Erythroblast (primary cell): ENCODE measurements at places on chromosomes 1 and 21.
A peak's percentile ranks its signal among the peaks of the same experiment; 100 is the strongest.

DNA sequence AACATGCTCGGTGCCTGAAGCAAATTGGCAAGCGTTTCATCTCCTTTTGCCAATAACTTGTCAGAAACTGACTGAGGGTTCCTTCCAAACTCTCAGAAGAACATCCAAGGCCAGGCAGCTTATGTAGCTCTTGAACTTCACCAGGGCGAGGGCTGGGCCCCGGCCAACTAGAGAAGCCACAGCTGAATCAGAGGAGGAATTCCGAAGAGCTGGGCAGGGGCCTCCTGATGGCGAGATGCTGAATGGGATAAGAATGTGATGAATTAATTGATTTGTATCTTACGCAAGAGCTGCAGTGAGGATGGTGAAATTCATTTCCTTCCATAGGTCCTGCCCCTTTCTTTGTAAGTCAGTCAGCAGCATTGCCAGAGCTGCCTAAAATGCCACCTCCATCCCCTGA lies 345.8 kb downstream of the KIF26B start:
- no peak for DNase-seq

- DNase-seq: peak; percentile 75
Observed at GRCh38 chr1:45326627-45327623, at the start of gene HPDL. HPDL (plus strand) TSS chr1:45326895; CDS start chr1:45327149, 254 bp downstream.

- DNase-seq: no peak
Observed at GRCh38 chr1:19712928-19713327, 48.3 kb downstream of the HTR6 start.

- DNase-seq: peak; percentile 20
Observed at GRCh38 chr1:200483491-200484143, 73.8 kb upstream of the ZNF281 start.

GRCh38 chr1:52702886-52703787 lies 5.0 kb upstream of the COA7 start:
- DNase-seq: peak; percentile 79

- DNase-seq: peak; percentile 14
Observed at GRCh38 chr1:159835862-159836525, 9.3 kb downstream of the SLAMF8 start.

- DNase-seq: no peak
Observed at GRCh38 chr1:48285525-48285924, 63.0 kb downstream of the SLC5A9 start.

DNA sequence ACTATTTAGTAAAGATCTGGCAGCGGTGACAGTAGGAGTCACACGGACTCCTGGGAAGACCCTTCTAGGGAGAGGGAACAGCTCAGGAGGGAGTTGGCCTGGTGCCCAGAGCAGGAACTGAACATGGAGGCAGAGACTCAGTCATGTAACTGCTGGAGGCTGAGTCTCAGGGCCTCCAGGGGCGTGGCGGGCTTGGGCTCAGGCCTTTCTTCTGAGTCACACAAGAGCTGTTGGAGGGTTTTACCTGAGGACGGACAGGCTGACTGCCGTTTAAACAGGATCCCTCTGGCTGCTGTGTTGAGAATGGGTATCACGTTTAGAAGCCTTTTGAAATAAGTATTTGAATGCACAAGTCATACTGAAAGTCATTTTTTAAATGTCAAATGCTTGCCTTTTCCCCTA lies 7.2 kb upstream of the ETS2 start:
- DNase-seq: peak; percentile 3

DNA sequence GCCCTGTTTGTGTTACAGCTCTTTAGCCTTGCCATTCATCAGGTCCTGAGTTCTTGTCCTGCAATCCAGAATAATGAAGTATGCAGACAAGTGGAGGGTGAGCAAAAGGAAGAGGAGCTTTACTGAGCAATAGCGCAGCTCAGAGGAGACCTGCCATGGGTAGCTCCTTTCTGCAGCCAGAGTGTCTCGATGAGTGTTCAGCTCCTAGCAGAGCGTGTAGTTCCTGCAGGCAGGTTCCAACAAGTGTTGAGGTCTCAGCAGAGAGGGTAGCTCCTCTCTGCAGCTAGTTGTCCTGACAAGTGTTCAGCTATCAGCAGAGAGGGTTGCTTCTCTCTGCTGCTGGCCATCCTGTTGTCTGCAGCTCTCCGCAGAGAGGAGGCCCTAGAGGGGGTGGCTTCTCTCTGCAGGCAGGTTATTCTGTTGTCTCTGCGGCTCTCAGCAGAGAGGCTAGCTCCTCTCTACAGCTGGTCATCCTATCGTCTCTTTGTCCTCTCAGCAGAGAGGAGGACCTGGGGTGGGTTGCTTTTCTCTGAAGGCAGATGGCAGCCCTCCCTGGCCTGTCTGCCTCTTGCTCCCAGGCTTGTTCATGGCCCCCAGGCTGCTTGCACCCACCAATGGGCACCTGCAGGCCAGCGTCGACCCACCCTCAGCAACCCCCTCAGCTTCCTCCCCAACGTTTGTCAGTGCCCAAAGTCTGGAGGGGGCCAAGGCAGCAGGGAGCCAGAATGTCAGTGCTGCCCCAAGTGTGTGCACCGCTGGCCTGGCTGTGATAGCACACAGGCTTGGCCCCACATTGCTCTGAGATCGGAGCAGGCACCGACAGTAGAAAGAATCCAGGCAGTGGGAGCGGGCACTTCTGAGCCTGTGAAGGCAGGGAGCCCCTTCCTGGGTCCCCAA lies 112.5 kb upstream of the RUNX3 start:
- DNase-seq: no peak

GRCh38 chr1:156920233-156921052 lies at the start of gene LRRC71:
LRRC71 (plus strand) TSS chr1:156920632; CDS start chr1:156920804, 172 bp downstream.
- DNase-seq: peak; percentile 89

DNA sequence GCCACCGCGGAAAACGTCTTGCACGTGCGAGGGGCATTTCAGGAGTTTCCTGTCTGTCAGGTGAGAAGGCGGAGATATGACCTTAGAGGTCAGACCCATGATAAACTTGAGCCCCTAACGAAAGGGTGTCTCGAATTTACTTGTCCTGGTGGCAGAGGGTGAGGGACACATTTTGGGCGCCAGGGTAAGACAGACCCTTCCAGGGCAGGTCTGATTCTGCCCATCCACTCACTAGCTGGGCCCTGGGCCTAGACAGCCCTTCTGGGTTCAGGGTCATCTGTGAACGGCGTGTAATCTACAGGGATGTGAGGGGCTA lies 395 bp upstream of the CSRP1 start:
- no peak for DNase-seq

DNA sequence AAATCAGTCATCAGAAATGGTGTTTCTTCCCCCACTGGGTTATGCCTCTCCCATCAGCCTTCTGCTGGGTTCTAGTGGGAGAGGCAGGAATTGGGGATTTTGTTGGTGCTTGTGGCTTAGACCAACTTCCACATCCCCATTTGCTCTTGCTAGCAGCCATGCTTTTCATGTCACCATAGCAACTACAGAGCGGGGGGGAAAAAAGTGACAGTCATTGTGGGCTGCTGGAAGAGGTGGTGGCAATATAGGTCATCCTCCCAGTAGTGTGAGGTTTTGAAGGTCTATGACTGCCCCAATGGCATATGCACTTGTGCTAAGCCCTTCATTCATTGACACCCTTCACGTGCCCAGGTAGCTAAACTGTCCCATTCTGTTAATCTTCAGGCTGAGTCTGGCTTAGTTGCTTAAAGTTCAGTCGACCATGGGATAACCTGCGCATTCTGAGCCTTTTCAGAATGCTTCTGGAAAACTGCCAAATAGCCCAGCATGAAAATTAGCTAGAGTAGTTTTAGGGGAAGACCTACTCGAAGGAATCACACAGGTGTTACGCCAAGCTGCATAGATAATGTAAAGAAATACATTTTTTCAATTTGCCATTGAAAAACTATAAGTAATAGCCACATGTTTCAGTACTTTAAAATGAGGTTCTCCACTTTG lies 53.7 kb upstream of the ZNF326 start:
- DNase-seq: peak; percentile 66

DNA sequence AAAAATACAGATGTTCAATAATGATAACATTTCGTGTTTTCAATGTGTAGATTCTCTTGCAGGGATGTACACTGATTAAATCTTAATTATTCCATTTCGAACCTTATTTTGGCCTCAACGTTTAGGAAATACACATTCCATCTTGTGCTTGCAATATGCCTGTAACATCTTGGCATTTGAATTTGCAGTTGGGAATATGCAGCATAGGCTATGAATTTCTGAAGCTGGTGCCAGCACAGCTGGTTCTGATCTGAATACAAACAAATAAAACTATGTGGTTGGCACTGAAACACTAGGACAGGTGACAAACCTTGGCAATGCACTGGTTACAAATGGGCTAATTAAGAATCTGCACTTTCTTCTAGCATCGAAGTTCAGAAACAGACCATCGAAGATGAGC lies 108.4 kb downstream of the ERG start:
- DNase-seq: no peak

DNA sequence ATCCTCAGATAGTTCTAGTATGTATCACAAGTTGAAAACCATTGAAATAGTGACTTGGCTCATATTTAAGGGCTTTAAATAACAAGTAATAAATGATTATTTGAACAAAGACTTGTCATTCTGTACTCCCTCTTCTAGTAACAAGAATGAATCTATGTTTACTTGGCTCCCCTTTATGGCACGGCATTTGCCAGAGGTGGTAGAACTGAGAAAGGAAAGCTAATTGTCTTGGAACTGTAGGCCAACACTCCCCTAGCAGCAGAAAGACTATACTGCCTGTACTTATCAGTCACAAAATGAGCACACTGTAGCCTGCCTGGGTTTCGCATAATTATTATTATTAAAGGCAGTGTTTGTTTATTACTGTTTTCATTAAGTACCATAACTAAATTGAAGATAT lies 29.6 kb upstream of the SMYD2 start:
- no peak for DNase-seq

DNA sequence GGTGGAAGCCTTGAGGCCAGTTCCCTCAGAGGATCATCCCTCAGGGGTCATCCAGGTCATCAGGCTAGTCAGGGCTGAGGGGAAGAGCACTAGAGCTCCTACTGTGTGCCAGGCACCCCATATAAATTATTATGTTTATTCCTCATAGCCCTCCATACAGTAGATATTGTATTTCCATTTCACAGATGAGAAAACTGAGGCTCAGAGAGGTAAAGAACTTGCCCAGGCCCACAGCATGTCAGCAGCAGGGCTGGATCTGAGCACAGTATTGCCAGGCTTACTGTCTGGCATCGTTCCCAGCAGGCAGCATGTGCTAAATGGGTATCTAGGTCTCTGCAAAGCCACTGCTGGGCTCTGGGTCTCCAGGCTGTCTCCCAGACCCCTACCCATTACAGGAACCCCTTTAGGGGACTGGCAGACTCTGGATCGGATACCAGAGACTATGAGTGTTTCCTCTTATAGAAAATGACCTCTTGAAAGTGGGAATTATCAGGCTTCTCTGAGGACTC lies 153.3 kb downstream of the PTPRU start:
- DNase-seq: no peak

DNA sequence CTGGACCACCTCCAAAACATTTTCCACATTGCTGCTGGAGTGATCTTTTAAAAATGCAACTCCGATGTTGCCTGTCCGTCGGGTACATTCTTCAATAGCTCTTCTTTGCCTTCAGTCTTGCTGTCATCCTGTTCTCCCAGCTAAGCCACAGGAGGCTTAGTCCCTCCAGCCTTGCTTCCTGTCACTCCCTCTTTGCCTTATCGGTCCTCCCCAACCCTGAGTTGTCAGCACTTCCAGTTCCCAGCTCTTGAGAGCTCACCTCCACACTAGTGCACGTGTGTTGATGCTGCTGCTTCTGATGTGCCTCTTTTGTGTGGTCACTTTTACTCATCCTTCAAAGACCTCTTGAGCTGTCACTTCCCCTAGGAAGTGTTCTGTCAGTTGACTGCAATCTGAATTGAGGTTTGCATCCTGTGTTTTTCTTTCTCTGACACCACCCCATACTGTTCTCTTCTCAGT lies 15.3 kb downstream of the UCK2 start:
- peak; percentile 65 for DNase-seq

GRCh38 chr1:168906367-168906766 lies 177.4 kb upstream of the DPT start:
- DNase-seq: no peak

DNA sequence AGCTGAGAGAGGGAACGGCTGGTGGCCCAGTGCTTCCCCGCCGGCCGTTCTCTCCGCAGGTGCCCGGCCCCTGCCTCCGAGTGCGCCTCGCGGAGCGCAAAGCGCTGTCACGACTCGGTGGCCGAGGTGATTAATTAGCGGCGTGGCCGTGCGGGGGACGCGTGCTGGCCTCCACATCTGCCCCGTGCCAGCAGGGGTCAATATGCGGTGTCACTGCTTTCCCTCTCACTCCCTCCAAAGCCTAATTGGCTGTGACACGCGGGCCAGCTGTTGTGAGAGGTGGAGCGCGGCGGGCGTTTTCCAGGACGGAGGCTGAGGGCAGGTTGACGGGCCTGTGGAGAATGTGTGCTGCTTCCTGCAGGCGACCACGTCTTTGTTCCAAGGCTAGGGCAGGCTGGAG lies 239.0 kb downstream of the LMX1A start:
- no peak for DNase-seq

DNA sequence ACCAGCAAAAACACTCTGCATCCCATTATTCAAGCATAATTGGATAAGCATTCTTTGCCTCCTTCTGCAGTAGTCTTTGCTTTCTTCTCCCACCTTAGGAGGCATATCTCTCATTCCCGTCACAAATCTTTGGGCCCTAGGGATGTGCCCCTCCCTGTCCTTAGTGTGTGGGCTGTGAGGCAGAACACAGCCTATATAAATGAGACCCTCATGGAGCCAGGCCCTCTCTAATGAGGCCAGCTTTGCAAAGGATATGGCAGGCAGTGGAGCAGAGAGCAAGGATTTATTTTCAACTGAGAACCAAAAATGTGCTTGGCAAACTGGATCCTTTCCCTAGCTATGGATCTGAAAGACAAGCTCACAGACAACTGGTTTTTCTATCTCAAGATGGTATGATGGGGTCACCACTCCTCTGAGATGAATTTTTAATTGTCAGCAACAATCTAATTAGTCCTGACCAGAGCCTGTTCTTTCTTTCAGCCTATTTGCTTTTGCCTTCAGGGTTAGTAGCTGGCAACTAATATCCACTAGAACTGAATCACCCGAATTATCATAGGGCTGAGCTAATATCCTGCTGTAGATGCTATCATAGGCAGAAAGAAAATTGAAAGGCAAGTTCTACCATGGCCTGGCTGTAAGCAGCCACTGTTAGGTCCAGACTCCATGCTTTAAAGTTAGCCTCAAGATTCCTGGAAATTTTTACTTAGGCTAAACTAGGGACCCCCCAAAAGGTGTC lies 134.2 kb downstream of the SYT2 start:
- no peak for DNase-seq

DNA sequence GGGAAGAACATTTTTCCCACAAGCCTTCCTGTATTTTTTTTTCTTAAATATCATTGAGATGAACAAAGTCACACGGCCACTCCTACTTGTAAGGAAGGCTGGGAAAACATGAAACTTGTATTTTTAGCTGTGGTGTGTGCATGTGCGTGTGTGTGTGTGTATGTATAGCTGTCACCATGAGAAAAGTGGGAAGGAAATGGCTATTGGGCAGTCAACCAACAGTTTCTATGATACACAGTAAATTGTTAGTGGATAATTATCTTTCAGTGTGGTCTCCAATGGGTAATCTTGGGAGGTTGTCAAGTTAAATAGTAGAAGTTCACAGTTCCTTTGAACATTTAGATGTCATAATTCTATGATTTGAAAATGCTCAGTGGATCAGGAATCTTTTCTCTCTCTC lies 132.7 kb upstream of the USP24 start:
- DNase-seq: no peak
